MCF 10A (cell line): ENCODE measurements at places on chromosomes 12 and 14. TPM values are rescaled to one million over a fixed set of nuclear protein-coding genes. Genes with fewer than 3 reads are reported as not detected.

DNA sequence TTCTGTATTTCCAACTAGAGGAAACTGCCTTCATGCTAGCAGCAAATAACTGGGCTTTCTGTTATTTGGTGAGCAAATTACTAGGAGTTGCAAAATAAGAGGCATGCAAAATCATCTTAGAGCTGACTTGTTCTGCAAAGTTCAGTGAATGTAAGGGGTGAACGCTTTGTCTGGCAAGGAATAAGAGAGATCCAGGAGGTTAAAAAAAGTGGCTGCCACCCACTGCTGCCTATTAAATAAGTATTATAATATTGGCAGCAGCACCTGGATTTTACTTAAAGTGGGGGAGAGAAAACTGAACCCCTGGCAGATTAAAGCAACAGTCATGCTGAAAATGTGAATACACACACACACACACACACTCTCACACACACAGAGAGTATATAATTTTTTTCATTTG, 557.0 kb downstream of the FLRT2 start:
- DNase-seq, result no peak
- no peak overlapping the region for H3K4me3 ChIP-seq
- H3K27me3 ChIP-seq, result no peaks in the 10 kb centered on the region

- peaks cover 2% of the 10 kb centered on the region for H3K4me1 ChIP-seq
- DNase-seq, result no peak
- no peak overlapping the region for H3K27ac ChIP-seq
- H3K4me3 ChIP-seq, result no peak overlapping the region
Observed at GRCh38 chr12:10690906-10691305, 17.1 kb upstream of the STYK1 start.

DNA sequence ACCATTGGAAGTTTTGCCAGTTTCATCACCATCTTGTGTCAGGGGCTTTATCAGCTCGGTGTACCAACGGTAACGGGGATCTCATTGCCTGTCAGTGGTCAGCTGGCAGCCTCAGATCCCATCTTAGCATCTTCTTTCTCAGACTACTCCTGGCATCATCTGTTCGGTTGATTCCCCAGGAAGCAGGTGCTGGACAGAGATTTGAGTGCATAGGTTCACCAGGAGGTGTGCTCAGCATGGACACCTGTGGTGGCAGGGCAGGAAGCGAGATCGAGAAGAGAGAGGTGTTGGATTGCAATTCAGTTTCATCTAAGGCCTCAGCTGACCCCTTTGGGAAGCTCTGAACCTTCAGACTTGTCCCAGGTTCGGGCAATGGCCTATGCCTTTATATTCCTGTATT, 76.0 kb downstream of the C12orf75 start:
- H3K27ac ChIP-seq, result no peak overlapping the region
- no peaks in the 10 kb centered on the region for H3K36me3 ChIP-seq
- no peak overlapping the region for H3K4me3 ChIP-seq
- no peaks in the 10 kb centered on the region for H3K27me3 ChIP-seq

DNA sequence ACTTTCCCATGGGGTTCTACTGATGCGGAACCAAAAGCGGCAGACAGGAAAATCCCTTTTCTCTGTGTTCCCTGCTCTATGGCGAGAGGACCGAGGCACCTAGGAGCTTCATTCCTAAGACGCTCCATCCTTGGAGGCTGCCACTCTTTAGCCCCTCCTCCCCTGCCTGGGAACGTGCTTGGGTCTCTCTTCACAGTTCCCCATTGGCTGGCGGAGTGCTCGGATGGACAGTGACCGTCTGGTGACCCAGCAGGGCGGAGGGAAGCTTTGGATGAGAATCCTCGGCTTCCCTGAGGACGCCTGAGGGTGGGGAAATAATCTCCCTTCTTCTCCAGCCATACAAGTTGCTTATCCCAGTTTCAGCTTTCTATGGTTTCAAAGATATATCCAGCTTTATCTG, 37.3 kb downstream of the KCNA5 start:
- DNase-seq, result no peak
- no peak overlapping the region for H3K4me3 ChIP-seq
- no peaks in the 10 kb centered on the region for H3K27me3 ChIP-seq
- H3K27ac ChIP-seq, result no peak overlapping the region
- no peaks in the 10 kb centered on the region for H3K36me3 ChIP-seq
- no peaks in the 10 kb centered on the region for H3K4me1 ChIP-seq

- H3K27ac ChIP-seq, result no peak overlapping the region
- H3K4me1 ChIP-seq, result no peaks in the 10 kb centered on the region
- H3K36me3 ChIP-seq, result no peaks in the 10 kb centered on the region
- H3K4me3 ChIP-seq, result no peak overlapping the region
- DNase-seq, result no peak
Observed at GRCh38 chr14:90985601-90986242, 74.7 kb downstream of the RPS6KA5 start.

The CAPS2 gene
- total RNA-seq, result 3.7 and 8.9 TPM in 2 replicates

The SALL2 gene
- total RNA-seq, result 0.05 and 0.09 TPM in 2 replicates

The CCDC175 gene
- total RNA-seq, result not detected in 2 replicates

The RNASE7 gene
- 10.9 and 11.8 TPM in 2 replicates for total RNA-seq

The SPRYD3 gene
- total RNA-seq, result 35.2 and 39.9 TPM in 2 replicates

The KRT83 gene
- 12.2 and 14.5 TPM in 2 replicates for total RNA-seq
